ENCODE measurements at places on chromosomes 13 and 19.

GRCh38 chr19:35507561-35507960 lies 5.9 kb downstream of the DMKN start:
- DNase-seq: no peak

- no peak for DNase-seq
Observed at GRCh38 chr19:1374250-1374577, 9.5 kb upstream of the NDUFS7 start.

DNA sequence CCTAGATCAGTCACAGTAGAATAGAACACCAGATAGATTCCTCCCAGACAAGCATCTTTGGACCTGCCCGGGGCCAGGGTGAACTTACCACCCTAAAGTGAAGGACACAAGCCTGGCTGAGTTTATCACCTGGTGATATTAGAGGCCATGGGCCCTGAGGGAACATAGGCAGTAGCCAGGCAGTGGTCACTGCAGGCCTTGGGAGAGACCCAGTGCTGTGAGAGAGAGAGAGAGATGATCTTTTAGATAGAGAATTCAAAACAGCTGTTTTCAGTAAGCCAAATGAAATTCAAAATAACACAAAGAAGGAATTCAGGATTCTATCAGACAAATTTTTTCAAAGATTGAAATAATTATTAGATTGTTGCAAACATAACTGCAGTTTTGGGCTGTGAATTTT lies 1679.9 kb downstream of the EFNB2 start:
- DNase-seq: no peak

DNA sequence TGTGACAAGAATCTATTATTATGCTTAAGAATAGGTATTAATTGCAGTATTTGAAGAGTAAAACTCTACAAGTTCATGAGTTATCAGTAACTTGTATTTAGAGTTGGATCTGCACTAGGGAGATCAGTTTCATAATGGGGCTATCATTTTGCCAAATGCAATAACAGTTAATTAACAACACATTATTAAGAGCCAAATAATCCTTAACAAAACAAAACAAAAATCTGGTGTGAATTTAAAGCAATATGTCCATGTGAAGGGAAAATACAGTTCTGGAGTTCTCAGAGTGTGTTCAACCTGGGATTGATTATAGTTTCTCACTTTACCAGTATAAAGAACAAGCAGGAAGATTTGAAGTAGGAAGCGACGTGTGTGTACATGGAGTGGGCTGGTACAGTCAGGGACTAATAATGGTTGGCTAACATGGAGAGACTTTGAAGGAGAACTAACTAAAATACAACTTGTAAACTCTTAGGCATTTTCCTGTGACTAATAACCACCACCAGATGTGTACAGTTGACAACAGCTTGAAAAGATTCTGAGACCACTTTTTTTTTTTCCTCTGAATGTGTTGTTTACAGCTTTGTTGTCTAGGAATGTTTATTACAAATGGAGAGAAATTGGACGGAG lies 58.5 kb downstream of the POSTN start:
- DNase-seq: no peak

DNA sequence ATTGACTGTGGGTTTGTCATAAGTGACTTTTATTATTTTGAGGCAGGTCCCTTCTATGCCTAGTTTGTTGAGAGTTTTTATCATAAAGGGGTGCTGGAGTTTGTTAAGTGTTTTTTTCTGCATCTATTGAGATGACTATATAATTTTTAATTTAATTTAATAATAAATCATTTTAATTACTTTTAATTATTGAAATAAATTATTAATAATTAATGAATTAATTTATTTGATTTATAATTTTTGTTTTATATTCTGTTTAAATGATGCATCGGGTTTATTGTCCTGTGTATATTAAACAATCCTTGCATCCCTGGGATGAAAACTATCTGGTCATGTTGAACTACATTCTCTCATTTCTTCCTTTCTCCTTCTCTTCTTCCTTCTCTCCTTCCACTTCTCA lies 1352.2 kb upstream of the PRR20A start:
- no peak for DNase-seq

DNA sequence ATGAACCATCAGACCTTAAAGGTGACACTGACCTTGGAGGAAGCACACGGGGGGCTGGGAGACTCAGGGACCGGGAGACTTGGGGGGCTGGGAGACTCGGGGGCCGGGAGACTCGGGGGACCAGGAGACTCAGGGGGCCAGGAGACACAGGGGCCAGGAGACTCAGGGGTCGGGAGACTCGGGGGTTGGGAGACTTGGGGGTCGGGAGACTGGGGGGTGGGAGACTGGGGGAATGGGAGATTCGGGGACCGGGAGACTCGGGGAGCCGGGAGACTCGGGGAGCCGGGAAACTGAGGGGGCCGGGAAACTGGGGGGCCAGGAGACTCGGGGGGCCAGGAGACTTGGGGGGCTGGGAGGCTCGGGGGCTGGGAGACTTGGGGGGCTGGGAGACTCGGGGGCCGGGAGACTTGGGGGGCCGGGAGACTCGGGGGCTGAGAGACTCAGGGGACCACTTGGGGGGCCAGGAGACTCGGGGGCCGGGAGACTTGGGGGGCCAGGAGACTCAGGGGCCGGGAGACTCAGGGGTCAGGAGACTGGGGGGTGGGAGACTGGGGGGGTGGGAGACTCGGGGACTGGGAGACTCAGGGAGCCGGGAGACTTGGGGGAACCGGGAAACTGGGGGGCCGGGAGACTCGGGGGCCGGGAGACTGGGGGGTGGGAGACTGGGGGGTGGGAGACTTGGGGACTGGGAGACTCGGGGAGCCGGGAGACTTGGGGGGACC lies 62.9 kb downstream of the RASA3 start:
- no peak for DNase-seq

DNA sequence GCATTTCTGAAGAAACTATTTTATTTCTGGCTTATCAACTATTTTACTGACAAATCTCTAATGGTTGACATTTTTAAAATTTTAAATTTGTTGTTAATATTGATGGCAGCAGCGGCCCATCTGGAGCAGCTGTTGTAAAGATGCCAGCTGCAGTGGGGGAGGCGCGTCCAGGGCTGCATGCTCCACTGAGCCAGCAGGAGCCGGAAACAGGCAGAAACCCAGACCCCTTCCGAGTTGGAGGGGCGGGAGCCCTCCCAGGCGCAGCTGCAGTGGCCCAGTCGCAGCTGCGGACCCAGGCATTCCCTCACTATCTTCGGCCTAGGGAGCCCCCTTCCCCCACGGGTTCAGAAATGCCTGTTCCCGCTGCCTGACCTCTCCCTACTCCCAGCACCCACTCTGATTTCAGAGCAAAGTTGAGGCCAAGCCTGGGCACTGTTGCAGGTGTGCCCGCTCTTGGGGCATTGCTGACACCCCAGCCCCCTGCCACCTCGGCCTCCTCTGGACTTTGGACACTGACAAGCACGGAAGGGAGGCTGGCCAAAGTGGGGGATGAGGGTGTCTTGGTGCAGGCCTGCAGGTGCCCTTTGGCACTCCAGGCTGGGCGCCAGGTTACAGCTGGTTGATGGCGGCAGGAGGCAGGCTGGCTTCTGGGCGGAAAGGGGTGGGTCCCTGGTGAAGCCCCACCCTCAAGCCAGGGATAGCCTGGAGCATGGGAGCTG lies 69.2 kb downstream of the PIBF1 start:
- no peak for DNase-seq

GRCh38 chr13:27302643-27303262 lies 32.1 kb downstream of the RASL11A start:
- no peak for DNase-seq

DNA sequence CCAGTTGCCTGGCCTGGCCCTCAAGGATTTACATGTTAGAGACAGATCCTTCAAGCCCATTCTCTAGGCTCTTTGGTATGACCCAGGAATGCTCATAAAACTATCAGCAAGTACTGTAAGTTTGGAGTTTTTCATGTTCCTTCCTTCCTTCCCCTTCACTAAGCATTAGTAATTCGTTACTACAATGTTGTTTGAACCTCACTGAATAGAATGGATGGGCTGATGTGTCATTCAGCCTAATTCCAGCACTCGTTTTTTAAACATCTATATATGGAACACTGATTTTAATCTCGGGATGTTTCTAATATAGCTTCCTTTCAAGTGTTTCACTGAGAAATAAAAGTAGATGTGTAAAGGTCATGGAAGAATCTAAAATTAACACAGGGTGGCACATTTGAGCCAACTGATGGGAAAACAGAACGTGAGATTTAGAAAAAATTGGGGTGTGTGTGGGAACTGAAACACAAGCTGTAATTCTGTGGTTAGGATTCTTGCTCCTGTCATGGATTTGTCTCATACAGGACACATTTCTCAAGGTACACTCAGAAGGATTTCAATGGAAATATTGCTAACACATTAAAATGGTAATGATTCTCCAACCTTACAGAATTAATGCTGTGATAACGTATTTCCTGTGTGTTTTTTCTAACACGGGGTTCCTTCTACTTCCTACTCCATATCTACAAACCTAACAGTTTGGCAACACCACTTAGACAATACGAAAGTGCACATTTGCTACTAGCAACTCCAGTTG lies 93.4 kb downstream of the FLT1 start:
- no peak for DNase-seq

DNA sequence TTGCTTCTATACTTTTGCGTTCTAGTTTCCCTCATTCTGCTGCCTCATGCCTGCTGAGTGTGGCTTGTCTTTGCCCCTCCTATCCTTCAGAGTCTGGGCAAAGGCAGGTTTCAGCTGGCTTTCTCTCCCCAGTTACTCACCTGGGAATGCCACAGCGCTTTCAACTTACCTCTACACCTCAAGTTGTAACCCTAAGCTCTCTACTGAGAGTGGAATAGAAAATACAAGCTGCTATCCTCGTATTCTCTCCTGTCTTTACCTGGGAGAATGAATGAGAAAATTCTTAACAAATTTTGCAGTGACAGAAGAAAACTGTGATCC lies 316.3 kb upstream of the KLF12 start:
- no peak for DNase-seq

GRCh38 chr13:78100486-78100885 lies 181.9 kb upstream of the EDNRB start:
- DNase-seq: no peak

DNA sequence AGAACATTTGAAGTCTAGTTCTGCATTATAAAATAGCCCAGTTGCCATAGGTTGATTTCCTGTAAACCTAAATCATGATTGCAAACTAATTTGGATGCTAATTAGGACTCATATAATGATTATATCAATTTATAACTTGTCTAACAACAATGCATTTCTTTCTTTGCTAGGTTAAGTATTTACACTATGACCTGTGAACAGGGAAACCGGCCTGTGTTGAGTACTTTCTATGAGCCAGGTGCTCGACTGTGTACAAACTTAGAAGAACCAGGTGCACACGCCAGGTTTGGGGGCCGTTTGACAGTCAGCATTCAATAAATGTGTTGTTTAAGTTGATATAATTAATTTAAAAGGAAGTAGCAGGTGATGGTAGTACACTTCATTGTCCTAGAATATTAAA lies 203.1 kb downstream of the TM9SF2 start:
- DNase-seq: no peak

- no peak for DNase-seq
Observed at GRCh38 chr19:40607311-40608239, 6.4 kb downstream of the LTBP4 start.

GRCh38 chr19:54478677-54479266 lies 5.7 kb upstream of the CDC42EP5 start:
- DNase-seq: no peak

DNA sequence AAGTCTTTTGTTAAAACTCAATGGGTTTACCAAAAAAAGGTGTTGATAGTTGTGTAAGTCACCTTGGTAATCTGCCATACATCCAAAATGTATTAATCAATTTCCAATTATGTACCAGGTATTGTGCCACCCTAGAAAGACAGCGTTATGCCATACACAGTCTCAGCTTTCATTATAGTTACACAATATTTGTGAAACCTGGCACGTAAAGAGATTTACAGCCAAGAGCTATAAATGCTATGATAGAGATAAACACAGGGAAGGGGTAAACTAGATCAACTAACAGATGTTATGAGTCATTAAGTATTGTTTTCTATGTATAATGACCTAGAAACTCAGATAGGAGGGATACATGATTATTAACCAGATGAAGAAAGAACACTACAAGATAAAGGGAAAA lies 725.6 kb upstream of the SLITRK5 start:
- DNase-seq: no peak

- DNase-seq: no peak
Observed at GRCh38 chr13:100280681-100281080, 191.8 kb downstream of the PCCA start.

- no peak for DNase-seq
Observed at GRCh38 chr19:19022380-19022961, 10.8 kb downstream of the SUGP2 start.

DNA sequence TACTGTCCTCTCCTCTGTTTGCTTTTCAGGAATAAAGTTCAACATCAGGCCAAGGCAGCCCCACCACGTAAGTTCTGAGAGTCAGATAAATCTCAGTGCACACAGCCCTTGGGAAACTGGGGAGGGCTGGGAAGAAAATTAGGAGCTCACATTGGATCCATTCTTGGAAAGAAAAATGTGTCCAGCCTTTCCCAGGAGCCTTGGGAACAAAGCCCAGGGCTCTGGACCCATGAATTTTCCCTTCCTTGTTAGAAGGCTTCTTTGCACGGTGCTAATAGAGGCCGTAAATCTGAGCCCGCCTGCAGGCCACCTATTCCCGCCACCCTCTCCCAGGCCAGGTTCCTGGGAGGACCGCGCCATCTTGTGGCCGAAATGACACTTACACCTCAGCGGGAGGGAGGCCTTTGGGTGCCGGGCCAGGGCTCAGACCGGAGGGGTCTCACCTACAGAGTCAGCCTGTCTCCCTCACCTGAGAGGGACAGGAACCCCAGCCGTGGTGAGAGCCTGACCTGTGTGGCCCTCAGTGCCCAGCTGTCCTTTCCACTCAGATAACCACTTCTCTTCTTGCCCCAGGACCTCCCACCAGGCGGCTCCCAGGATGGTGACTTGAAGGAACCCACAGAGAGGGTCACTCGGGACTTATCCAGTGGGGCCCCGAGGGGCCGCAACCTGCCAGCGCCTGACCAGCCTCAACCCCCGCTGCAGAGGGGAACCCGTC lies 25.1 kb upstream of the KCTD15 start:
- DNase-seq: peak; percentile 87

- no peak for DNase-seq
Observed at GRCh38 chr19:58089846-58090245, 8.2 kb downstream of the ZSCAN18 start.

All from stimulated activated effector memory CD8-positive, alpha-beta T cell treated with anti-CD3 and anti-CD28 coated beads, Interleukin-12 subunit alpha, Interleukin-12 subunit beta, amount 100 ng/mL, for 72 hours (primary cell).